IPS DF 6.9 (cell line): ENCODE measurements at places on chromosomes 5 and 9.
A peak's percentile ranks its signal among the peaks of the same experiment; 100 is the strongest.

GRCh38 chr9:136551401-136552116 is 5.7 kb upstream of the NOTCH1 start:
- H3K27ac ChIP-seq = no peak overlapping the region
- no peak overlapping the region for H3K4me3 ChIP-seq
- H3K36me3 ChIP-seq = no peaks in the 10 kb centered on the region
- no peak for DNase-seq

- H3K27ac ChIP-seq = no peak overlapping the region
- no peak for DNase-seq
- peak overlapping the region; percentile 43; the same call in 1 of the 2 replicates for H3K4me3 ChIP-seq
- H3K36me3 ChIP-seq = no peaks in the 10 kb centered on the region
- H3K4me1 ChIP-seq = no peaks in the 10 kb centered on the region
These were observed 28.8 kb upstream of the CDC23 start for GRCh38 chr5:138241688-138242571.

- no peaks in the 10 kb centered on the region for H3K36me3 ChIP-seq
- no peaks in the 10 kb centered on the region for H3K27me3 ChIP-seq
- no peak for DNase-seq
- no peak overlapping the region for H3K4me3 ChIP-seq
- H3K27ac ChIP-seq = no peak overlapping the region
- no peaks in the 10 kb centered on the region for H3K4me1 ChIP-seq
These were observed 236.5 kb downstream of the FBXL17 start for GRCh38 chr5:108145351-108145750.

DNA sequence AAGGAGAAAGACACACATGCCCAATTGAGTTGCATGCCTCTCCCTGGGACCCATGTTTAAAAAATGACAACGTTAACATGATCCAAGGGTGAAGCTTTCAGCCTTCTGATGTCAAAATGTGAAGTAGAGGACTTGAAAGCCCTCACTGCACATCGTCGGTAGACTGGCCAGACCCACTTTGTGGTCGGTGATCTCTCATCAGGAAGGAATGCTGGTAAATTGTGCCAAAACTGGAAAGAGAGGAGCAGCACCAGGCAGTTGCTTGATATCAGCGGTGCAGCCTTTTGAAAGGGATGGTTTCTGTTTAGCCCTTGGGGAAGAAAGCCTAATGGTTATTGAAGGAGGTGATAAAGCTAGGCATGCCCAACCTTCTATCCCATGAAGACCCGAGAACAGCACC is 125.3 kb upstream of the MARCHF11 start:
- H3K4me3 ChIP-seq = no peak overlapping the region
- no peak overlapping the region for H3K27ac ChIP-seq
- no peaks in the 10 kb centered on the region for H3K4me1 ChIP-seq
- no peaks in the 10 kb centered on the region for H3K36me3 ChIP-seq
- H3K27me3 ChIP-seq = no peaks in the 10 kb centered on the region
- no peak for DNase-seq

DNA sequence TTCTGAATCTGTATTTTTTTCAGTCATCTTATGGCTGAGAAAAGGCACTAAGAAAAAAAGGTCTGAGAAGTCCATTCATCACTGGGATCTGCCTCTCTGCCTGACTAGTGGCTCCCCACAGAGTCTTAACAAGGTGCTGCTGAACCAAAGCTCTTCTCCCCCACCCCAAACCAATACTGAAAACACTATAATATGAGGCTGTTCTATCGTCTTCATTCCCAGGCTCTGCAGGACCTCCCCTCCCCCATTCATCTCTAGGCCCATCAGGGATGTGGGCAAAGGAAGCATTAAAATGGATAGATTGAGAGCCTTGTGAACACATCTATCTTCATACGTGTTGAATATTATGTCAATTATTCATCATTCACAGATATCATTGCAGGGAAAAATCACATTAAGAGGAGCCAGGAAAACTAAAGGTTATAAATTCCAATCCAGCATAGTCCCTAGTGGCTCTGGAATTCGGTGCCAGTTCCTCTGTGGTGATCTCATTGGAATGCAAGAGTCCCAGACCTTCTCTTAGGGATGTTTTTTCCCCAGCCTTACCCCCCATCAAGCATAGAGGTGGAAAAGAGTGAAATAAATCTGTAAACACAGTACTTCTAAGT is 44.3 kb upstream of the GPR151 start:
- H3K4me3 ChIP-seq = no peak overlapping the region
- DNase-seq = no peak
- H3K36me3 ChIP-seq = no peaks in the 10 kb centered on the region
- H3K27me3 ChIP-seq = no peaks in the 10 kb centered on the region
- H3K27ac ChIP-seq = no peak overlapping the region

DNA sequence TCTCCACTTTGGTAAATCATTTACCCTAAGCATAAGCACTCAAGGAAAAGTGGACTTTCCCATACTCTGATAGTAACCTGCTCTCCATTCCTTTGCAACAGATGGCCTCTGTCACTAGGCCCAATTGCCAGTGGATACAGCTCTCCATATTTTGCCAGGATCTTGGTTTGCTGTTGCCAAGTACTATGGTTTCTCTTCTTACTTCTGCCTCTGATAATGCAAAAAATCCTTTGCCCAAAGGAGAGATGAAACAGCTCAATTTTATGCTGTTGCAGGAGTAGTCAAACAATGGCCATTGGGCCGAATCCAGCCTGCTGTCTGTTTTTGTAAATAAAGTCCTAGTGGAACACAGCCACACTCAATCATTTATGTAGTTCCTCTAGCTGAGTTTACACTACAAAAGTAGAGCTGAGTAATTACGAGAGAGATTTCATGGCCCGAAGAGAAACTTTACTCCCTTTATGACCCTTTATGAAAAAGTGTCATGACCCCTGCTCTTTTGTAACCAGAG is 92.5 kb downstream of the HTR4 start:
- no peaks in the 10 kb centered on the region; the same call in 1 of the 2 replicates for H3K4me1 ChIP-seq
- no peaks in the 10 kb centered on the region for H3K27me3 ChIP-seq
- H3K36me3 ChIP-seq = no peaks in the 10 kb centered on the region
- no peak overlapping the region for H3K27ac ChIP-seq
- no peak overlapping the region for H3K4me3 ChIP-seq
- DNase-seq = no peak

GRCh38 chr5:181108578-181109165 is 22.3 kb downstream of the OR2V1 start:
- no peak overlapping the region for H3K27ac ChIP-seq
- peaks cover 7% of the 10 kb centered on the region; the same call in 1 of the 2 replicates for H3K27me3 ChIP-seq
- no peak overlapping the region for H3K4me3 ChIP-seq
- peaks cover 9% of the 10 kb centered on the region for H3K4me1 ChIP-seq
- no peaks in the 10 kb centered on the region for H3K36me3 ChIP-seq

- no peaks in the 10 kb centered on the region for H3K4me1 ChIP-seq
- H3K27me3 ChIP-seq = no peaks in the 10 kb centered on the region
- no peak overlapping the region for H3K4me3 ChIP-seq
- DNase-seq = no peak
- H3K27ac ChIP-seq = no peak overlapping the region
These were observed 372.0 kb downstream of the ARHGEF28 start for GRCh38 chr5:73997960-73998359.

GRCh38 chr5:90948969-90949368 is 390.4 kb downstream of the ADGRV1 start:
- H3K27me3 ChIP-seq = no peaks in the 10 kb centered on the region
- no peak overlapping the region for H3K4me3 ChIP-seq
- no peak for DNase-seq
- H3K36me3 ChIP-seq = no peaks in the 10 kb centered on the region

GRCh38 chr9:131226226-131226625 is 50.1 kb downstream of the FAM78A start:
- H3K4me1 ChIP-seq = peaks cover 5% of the 10 kb centered on the region
- no peak for DNase-seq
- no peak overlapping the region for H3K4me3 ChIP-seq

GRCh38 chr5:169286572-169287300 is 14.2 kb downstream of the SLIT3 start:
- H3K4me1 ChIP-seq = no peaks in the 10 kb centered on the region
- no peak for DNase-seq
- no peak overlapping the region for H3K4me3 ChIP-seq

GRCh38 chr5:113296676-113297075 is 138.1 kb downstream of the TSSK1B start:
- 0 out of 2 replicates have a peak, but pooled peaks cover 1% of the 10 kb centered on the region for H3K27me3 ChIP-seq
- H3K4me3 ChIP-seq = no peak overlapping the region
- H3K36me3 ChIP-seq = no peaks in the 10 kb centered on the region

DNA sequence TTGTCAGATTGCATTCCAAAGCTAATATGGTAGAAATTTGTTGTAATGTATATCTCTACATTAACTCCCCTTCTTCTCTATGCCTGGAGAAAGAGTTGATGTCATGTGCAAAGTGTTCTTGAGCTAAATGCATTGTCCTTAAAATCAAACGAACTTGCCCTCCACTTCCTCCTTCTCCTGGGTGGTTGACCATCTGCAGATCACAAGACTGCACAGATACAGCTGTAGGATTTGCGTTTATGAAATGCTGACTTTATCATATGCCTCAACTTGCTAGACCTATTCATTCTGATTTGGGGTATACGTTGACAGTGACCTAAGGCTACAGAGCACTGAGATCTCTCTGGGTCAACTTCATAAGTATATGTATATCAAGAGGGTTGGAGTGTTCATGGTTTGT is 8.3 kb downstream of the TRIM32 start:
- H3K36me3 ChIP-seq = peaks cover 27% of the 10 kb centered on the region
- H3K4me1 ChIP-seq = no peaks in the 10 kb centered on the region
- H3K4me3 ChIP-seq = no peak overlapping the region

- no peak overlapping the region for H3K27ac ChIP-seq
- H3K4me3 ChIP-seq = no peak overlapping the region
- H3K27me3 ChIP-seq = no peaks in the 10 kb centered on the region
- DNase-seq = peak; percentile 58
- H3K4me1 ChIP-seq = no peaks in the 10 kb centered on the region
These were observed 229.4 kb downstream of the DMAC1 start for GRCh38 chr9:7570107-7570720.
